ENCODE measurements at places on chromosomes 1 and 21.
A peak's percentile ranks its signal among the peaks of the same experiment; 100 is the strongest.

- DNase-seq: no peak
These were observed 36.8 kb downstream of the GNG4 start for GRCh38 chr1:235612761-235613160.

DNA sequence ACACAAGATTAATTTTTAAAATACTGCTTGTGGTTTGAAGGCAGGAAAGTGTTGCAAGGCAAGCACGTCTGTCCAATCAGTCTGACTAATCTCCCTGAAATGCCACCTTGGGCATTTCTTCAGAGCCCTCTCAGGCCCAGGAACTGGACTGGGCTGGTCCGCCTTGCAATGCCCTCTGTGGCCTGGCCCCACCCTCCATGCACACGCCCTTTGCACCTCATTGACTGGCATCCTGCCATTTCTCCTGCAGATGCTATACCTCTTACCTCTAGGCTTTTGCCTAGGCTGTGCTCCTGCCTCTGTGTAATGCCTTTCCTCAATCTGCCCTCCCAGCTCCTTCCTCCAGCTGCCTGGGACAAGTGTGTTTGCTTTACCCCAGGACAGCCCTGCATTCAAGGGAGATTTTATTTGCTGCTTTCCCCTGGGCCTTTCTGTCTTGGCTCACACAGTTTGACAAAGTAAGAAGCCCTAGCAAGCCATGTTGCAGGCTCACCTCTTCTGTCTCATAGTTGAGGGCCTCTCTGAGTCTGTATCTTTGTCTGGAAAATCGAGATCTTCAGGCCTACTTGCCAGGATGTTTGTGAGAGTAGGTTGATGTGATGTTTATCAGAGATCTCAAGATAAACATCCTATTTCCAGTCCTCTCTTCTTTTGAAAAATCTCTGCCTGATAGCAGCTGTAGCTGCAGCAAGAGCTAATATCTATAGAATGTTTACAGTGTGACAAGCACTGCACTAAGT, 149.2 kb upstream of the JUN start:
- no peak for DNase-seq

DNA sequence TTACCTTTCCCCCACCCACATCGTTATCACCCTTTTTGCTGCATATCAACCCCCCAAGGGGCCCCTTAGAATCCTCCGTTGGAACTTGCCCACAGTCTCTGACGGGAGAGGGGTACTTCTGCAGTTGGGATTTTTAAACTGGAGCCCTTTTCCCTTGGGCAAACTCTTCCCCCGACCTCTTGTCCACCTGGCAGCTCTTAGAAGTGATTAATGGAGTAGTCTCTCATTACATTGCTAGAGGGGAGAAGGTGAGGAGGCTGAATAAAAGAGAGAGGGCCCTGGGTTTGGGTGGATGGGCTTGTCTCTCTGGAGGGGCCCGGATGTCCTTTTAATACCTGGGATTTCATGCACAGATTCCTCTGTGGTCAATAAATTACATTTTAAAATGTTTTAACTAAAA, 27.2 kb upstream of the TSPAN2 start:
- DNase-seq: no peak

GRCh38 chr1:208149776-208150514, 94.2 kb downstream of the PLXNA2 start:
- DNase-seq: no peak

DNA sequence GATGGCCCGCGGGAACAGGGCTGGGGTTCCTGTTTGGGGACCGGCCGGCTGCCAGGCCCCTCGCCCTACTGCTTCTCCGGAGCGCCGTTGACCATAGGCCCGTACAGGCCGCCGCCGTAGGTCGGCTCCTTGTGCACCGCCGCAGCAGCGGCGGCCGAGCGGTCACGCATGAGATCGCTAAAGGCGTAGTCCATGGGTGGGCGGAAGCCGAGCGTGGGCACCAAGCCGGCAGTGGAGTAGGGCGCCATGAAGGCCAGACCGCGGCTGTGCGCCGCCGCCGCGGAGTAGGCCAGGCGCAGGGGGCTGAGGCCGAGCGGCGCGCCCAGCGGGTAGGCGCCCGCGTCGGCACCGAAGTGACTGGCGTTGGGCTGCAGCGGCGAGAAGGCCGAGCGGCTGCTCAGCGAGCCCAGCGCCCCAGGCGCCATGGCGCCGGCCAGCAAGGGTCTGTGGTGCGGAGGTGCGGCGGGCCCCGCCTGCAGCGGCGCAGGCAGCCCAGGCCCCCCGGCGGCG, 4.6 kb downstream of the DMRTA2 start:
- DNase-seq: peak; percentile 9

DNA sequence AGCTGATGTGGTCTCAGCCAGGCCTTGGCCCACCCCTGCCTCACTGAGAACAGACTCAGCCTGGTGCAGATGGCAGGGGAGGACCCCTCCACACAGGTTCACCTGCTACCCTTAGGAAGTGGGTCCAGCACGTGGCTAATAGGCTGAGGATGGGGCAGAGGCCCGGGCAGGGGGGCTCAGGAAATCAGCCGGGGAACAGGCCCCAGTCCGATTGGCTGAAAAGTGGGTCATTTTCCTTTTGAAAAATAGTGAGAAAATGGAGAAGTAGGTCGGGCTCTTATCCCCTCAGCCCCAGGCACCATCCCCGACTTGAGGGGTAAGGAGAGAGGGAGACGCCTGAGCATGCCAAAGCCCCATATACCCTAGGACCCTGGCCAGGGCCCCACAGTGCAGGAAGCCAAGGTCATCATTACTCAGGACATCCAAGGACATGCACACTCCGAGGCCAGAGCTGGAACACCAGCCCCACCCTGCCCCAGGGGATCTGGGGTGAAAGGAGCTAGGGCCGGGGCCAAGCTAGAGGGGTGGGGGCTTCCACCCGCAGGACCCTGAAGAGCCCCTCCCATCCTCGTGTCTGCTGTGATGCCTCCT, 11.0 kb downstream of the DLGAP3 start:
- DNase-seq: no peak

DNA sequence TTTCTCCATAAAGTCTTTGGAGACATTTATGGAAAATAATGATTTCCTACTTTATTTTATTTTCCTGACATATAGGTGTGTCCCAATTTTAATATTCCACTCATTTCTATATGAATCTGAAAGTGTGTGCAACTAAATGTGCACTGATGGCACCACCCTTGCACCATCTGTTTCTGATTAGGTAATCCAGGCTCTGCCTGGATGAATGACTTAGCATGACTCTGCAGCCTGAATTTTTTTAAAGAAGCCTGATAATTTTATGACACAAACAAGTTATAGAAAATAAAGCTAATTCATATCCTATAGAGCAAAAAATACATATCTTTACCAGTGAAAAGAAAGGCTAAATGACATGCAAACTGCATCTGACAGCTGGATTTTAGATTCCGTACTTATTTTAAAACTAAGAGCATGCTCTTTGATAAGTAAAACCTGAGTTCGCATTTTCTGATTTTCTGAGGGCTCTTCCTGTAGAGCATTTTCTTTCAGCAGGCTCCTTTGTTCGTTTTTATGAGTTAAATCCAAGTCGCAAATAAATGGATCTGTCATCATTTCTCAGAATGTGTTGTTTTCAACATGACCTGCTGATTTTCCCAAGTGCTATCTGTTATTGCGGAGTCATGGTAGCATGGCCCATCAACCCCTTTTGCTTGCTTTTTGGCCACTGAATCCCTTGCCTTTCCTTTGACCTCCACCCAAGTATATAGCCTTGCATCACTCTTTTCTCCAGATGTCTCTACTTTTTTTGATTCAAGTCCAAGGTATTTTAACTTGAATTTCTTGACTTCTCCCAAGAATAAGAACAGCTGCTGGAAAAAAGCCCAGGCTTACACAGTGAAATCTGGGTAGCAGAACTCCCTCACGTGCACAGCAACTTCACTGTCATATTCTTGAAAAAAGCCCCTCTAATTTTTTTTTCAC, 52.8 kb upstream of the LYPLAL1 start:
- no peak for DNase-seq

DNA sequence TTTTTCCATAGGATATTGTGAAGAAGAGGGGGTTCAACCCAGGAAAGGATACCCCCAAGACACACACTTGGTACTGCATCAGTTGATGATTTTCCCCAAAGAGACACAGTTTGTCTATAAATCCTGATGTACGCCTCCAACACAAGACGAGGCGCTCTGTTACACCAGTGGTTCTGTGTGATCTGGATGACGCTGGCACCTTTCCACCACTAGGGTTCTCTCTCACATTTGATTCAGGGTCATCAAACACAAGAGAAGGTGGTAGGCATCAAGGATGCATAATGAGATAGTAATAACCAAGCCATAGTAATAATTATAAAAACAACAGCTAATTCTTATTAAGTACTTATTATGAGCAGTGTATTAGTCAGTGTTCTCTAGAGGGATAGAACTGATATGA, 508.8 kb upstream of the ZP4 start:
- DNase-seq: no peak

GRCh38 chr1:44631333-44631646, 43.0 kb downstream of the TMEM53 start:
- no peak for DNase-seq

DNA sequence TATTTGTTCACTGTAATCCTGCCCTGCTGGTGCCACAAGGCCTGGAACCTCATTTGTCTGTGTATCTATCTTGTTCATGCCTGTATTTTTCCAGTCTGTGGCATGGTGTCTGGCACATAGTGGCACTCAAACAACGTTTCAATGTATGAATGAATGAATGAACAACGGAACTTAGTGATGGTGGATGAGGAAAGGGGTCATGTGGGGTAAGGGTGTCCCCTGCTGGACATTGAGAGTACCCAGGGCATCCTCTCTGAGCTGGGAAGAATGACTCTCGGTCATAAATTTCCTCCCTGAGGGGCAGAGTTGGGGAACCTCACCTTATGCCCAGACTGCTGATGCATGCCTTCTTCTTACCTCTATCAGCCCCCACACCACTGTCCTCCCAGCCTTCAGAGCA, 18.9 kb upstream of the ZNF683 start:
- DNase-seq: peak; percentile 51

DNA sequence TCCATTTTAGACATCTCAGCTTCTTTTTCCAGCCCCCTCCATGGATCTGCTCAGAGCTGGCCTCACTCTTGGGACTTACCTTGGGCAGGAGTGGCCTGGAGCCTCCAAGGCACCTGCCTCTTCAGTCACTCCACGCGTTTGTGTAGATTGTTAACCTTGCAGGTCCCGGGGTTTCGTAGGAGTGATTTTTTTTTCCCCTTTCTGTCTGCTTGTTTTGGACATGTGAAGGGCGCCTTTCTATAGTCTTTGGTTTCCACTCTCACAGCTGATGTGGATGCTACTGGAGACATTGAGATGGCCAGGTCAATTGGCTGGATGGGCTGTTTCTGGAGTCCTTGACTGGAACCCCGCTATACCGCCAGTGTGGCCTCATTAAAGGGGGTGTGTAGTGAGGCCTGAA, 2.0 kb upstream of the SDHB start:
- no peak for DNase-seq

- DNase-seq: no peak
These were observed 15.4 kb upstream of the TOR3A start for GRCh38 chr1:179066471-179066870.

DNA sequence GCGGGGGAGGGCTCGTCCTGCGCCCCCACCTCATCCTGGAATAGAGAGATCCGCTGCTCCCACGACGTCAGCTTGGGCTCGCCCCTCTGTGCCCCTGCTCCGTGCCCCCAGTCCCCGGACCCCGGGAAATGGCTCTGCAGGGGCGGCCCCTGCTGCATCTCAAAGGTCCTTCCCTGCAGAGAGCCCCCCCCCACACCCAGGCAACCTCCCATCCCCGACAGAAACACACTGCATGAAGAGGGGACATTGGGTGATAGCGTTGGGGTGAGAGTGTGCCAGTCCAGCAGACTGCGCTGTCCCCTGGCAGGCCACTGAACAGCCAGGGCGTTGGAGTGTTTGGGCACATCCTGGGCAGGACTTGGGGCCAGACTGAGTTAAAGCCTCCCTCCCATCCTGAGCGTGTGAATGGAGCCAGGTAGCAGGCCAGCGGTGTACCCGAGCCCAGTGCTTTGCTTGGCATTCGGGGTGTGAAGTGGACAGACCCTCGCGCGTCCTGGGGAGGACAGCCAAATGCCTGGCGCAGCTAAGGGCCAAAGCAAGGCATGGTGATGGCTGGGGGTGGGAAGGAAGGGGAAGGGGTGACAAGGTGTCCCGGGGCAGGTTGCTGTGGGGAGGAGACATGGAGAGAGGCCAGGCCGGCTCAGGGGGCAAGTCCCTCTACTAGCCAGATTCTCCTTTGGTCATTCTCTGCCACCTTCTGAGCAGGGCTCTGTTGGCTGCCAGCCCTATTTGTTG, 633 bp upstream of the ETNK2 start:
- no peak for DNase-seq

DNA sequence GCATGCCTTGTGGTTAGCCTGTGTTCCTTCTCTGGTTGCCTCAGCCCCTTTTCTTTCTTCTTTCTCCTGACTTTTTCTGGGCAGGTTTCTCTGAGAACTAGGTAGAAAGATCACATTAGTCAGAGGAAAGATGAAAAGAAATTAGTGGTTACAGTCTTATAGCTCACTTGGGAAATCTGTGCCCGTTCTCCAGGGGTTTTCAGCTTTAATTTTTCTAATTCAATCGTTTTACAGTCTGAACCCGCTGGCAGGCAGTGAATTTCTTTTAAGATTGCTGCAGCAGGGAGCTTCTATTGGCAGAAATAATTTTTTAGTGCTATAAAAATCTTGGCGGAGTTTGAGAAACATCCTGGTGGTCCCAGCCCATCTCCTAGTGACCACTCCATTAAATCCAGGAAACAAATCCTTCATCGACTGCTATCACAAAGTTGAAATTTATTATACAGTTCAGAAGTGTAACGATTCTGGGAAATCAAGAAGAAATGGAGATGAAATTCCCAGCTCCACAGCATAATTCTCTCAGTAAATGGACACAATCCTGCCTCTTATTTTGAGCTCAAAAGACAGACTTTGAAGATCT, 113.1 kb downstream of the PCP4 start:
- DNase-seq: no peak

GRCh38 chr1:179803104-179803503, 60.0 kb downstream of the FAM163A start:
- DNase-seq: no peak
